ENCODE measurements at places on chromosomes 7 and 10. TPM values are rescaled to one million over a fixed set of nuclear protein-coding genes. Genes with fewer than 3 reads are reported as not detected.

DNA sequence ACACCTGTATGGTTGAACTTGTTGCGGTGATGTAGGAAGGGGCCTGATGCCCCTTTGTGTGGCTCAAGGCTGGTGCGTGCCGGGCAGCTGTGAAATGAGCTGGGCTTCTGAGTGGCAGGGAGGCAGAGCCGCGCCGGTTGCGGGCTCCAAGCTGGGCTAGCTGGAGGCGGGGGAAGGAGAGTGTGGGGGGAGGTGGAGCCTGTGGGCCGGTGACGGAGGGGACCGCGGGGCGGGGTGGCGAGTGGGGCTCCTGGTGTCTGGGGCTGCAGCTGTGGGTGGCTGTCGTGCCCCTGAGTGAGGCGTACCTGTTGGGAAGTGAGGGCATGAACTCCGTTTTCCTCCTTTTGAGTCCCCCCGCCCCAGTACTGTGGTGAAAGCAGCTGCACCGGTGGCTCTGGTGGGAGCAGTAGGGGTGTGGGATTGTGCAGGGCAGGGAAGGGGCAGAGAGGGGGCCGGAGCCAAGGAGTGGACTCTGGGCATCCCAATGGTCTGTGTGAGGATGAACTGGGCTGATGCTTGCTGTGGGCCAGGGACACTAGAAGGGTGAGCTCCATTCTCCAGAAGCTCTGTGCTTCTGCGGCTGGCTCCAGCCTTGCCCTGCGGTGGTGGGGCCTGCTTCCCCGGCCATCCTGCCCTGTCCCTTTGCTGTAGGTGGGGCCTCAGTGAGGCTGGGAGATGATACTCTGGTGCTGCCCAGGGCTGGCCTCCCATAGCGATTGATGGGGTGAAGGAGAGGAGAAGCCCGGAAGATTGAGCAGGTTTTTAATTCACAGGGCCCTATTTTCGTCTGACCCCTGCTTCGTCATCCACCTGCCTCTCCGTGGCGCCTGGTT, 41.7 kb downstream of the INPP5A start:
- peak; percentile 77 for DNase-seq

GRCh38 chr10:2949948-2950354, 117.4 kb upstream of the PFKP start:
- DNase-seq: no peak

DNA sequence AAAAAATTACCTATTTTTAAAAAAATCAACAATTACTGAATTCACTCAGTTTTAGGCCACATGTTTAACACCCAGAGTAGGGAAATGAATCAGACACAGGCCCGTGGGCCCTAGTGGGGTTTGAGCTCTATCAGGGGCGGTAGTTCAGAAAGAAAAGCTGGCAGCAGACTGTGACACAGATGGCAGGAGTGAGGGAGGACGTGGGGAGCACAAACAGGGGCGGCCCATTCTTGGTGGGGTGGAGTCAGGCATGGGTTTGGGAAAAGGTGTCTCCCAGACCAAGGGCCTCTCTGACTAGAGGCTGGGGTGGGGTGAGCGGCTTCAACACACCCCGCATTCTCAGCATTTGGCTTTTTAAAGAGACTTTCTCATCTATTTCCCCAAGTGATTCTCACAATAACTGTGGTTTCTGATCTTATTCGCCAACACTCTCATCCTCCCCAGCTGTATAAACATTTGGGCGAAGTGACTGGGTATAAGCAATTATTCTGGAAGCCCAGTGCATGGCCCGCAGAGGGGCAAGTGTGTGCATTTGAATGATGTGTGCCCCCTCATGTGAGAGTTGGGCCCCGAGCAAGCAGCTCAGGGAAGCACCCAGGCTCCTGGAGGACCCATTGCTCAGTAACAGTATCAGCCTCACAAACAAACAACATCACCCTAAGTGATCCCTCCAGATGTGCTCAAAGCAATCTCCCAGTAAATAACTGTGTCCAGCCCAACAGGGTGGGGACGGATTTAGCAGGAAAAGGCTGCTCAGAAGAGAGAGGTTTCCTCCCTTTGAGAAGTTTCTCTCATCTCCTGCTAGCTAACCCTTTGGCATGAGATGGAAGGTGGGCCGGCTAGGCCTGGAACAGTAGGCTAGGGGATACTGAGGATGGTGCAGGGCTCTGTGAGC, 437.6 kb upstream of the ZMIZ1 start:
- DNase-seq: no peak

DNA sequence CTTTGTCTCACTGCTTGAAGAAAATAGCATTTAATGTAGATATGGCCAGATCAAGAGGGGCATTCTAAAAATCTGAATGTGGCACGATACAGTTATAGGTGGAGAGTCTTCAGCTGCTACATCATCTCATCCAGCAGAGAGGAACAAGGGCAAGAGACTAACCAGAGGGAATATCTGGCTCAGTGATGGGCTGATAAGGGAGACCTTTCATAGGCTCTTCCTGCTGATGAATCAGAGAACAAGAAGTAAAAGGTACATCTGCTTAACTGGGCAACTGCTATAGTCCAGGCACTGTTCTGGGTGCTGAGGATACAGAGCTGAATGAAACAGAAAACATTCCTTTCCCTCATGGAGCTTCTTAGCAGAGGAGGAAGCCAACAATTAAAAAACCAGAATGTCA, 37.9 kb downstream of the PIP4K2A start:
- no peak for DNase-seq

EBLN1 gene
- total RNA-seq: not detected

Data from aorta (tissue), 5 donors.